Ascending aorta (tissue), 2 donors: ENCODE measurements at places on chromosomes 13 and 19. TPM values are rescaled to one million over a fixed set of nuclear protein-coding genes. Genes with fewer than 3 reads are reported as not detected.

- H3K4me3 ChIP-seq, result peak overlapping the region; percentile 62
- peak overlapping the region; percentile 97 for H3K27ac ChIP-seq
- no peaks in the 10 kb centered on the region for H3K27me3 ChIP-seq
- no peaks in the 10 kb centered on the region for H3K36me3 ChIP-seq
- DNase-seq, result no peak
These were observed 19.0 kb downstream of the NFIX start for GRCh38 chr19:13014101-13014920.

Gene ZNF610
- not detected for total RNA-seq

GRCh38 chr19:55086730-55087541, 11.3 kb downstream of the EPS8L1 start:
- peak; percentile 67 for DNase-seq
- no peak overlapping the region for H3K27ac ChIP-seq
- peak overlapping the region; percentile 56 for H3K4me3 ChIP-seq

DNA sequence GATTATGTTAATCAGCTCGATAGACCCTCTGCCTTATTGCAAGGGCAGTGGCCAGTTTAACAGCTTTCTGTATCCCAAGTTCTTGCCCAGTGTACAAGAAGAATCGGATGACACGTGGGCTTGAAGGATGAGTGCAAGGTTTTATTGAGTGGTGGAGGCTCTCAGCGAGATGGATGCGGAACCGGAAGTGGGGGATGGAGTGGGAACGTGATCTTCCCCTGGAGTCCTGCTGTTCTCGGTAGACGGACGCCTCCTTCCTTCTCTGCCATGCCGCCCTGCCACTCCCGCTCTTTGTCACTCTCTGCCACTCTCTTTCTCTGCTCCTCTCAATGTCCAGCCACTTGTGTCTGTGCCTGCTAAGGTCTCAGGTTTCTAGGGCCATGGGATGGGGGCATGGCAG, 21.0 kb downstream of the RFXAP start:
- H3K4me3 ChIP-seq, result no peak overlapping the region
- peaks cover 9% of the 10 kb centered on the region for H3K36me3 ChIP-seq
- no peak for DNase-seq
- no peaks in the 10 kb centered on the region for H3K4me1 ChIP-seq
- H3K27me3 ChIP-seq, result no peaks in the 10 kb centered on the region

Gene KCNRG
- 3.3 TPM for total RNA-seq

DNA sequence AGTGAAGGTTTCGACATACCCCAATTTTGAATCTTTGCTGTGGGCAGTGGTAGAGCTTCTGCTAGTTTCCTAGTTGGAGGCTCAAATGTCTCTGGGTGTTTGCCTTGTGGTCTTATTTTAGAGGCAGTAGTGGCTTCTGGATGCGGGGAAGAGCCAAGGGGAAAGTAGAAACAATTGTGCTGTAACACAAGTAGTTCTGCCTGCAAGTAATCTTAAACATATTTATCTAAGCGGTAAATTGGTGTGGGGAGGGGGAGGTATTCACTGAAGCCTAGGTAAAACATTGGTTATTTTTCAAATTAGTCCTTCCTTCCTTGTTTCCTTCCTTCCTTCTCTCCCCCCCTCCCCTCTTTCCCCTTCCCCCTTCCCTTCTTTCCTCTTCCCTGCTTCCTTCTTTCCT, at the start of gene PCDH20:
PCDH20 (minus strand) TSS at position 101 of the 400 bp plus-strand sequence. CDS start 691 bp downstream, outside the sequence.
- no peak for DNase-seq
- no peaks in the 10 kb centered on the region for H3K27me3 ChIP-seq
- peak within 1 kb of the TSS; percentile 50 for H3K4me3 ChIP-seq
- peaks cover 2% of the 10 kb centered on the region for H3K4me1 ChIP-seq
- H3K27ac ChIP-seq, result peak within 1 kb of the TSS; percentile 12

DNA sequence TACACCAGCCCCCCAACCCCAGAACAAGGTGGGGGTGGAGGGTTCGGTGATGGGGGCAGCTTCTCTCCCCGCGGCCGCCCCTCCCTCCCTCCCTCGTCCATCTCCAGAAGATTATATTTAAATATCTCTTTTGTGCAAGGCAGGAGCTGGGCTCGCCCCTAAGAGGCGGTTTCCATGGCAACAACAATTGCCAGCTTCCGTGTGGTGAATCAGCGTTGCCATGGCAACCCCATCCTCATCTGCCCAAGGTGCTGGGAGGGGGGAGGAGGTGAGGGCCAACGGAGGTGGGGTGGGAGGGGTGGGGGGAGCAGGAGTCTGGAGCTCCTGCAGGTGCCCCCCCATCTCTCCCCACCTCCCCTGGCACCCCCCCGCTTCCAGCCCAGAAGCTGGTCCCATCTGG, 46.4 kb downstream of the CELF5 start:
- H3K27me3 ChIP-seq, result peaks cover 14% of the 10 kb centered on the region
- DNase-seq, result no peak
- H3K27ac ChIP-seq, result no peak overlapping the region
- H3K4me3 ChIP-seq, result no peak overlapping the region
- no peaks in the 10 kb centered on the region for H3K36me3 ChIP-seq

Gene TMEM38A
- 0.75 TPM for total RNA-seq

- DNase-seq, result no peak
- no peak overlapping the region for H3K4me3 ChIP-seq
- no peak overlapping the region for H3K27ac ChIP-seq
- no peaks in the 10 kb centered on the region for H3K36me3 ChIP-seq
- H3K4me1 ChIP-seq, result no peaks in the 10 kb centered on the region
- H3K27me3 ChIP-seq, result no peaks in the 10 kb centered on the region
These were observed 128.7 kb downstream of the MAB21L1 start for GRCh38 chr13:35347679-35348205.

DNA sequence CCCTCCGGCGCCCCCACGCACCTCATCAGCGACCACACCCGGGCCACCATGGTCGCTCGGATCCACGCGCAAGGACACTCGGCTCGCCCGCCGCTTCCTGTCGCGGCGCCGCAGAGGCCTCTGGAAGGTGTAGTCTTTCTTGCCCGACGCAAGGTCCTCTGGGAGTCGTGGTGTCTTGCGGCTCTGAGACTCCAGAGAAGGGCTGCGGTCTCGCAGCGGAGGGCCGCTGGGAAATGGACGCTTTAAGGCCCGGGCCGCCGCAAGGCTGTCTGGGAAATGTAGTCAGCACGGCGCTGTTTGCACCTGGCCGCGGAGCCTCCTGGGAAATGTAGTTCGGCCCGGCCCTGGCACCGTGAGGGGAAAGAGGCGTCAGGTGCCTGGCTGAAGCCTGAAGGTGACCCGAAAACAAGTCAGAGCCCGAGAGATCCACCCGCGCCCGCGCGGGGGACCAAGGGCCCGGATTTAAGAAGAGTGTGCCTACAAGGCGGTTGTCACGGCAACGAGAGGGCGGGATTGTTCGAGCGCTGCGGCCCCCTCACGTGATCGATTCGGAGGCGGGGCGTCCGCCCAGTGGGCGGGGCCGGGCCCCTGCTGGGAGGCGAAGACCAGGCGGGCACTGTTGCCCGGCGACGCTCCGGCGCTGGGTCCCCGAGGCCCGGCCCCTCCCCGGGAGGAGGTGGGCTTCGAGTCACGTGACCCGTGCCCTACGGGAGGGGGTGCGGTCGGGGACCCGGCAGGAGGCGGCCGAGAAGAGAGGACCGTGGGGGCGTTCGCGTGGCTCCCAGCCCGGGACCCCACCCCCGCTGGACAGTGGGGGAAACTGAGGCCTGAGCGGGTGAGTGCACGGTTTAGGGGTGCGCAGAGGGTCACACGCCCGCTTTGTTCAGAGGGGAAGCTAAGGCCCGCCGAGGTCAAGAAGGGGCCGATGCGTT, at the start of the genes HSD11B1L and MICOS13:
HSD11B1L (plus strand) TSS at position 591 of the 932 bp plus-strand sequence. CDS start 3,806 bp downstream, outside the sequence.
MICOS13 (minus strand) TSS at position 80 of the 932 bp plus-strand sequence; CDS start at position 50, 30 bp downstream.
- H3K36me3 ChIP-seq, result no peaks in the 10 kb centered on the region
- DNase-seq, result peak; percentile 99
- H3K27ac ChIP-seq, result peak within 1 kb of the TSS; percentile 95

- H3K4me3 ChIP-seq, result no peak overlapping the region
- DNase-seq, result no peak
- no peaks in the 10 kb centered on the region for H3K36me3 ChIP-seq
- H3K4me1 ChIP-seq, result no peaks in the 10 kb centered on the region
- no peaks in the 10 kb centered on the region for H3K27me3 ChIP-seq
These were observed 62.9 kb upstream of the OXGR1 start for GRCh38 chr13:97057176-97057575.

Gene ZNF414
- total RNA-seq, result 189 TPM

DNA sequence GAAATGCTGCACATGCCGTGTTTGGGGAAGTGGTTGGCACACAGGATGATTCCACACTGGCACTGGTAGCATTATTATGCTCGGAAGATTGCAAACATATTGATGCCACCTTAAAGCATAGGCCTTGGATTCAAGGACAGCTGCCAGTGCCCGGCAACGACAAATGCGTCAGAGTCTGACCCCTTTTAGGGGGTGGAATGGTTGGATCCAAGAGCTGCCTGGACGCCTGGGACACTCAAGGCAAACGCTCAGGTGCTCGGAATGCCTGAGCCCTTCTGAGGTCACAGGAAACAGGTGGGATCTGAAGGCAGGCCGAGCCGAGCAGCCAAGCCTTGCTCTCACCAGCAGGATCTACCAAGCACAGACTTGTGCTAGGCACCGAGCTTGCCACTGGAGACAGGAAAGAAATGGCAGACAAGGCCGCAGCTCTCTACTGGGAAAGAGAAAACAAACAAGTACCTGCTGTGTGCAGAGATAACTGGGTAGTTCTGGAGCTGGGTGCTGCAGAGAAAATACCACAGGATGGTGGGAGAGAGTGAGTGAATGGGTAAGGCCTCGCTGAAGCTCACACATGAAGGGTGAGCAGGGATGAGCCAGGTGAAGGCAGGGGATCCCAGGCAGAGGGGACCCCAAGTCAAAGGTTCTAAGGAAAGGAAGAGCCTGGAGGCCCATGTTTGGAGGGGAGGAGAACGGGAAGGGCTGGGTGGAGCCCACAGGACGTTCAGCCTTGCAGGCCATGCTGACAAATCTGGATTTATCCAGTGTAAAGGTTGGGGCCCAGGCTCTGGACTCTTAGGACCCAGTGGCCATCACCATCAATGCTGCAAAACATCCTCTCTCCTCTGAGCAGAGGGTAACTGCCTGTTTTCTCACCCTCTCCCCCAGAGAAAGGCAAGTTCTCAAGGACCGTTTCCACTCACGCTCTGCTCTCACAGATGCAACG, 9.2 kb downstream of the RANBP3 start:
- peak overlapping the region; percentile 48 for H3K27ac ChIP-seq
- peak overlapping the region; percentile 24 for H3K4me3 ChIP-seq
- H3K4me1 ChIP-seq, result peaks cover 11% of the 10 kb centered on the region
- DNase-seq, result no peak

DNA sequence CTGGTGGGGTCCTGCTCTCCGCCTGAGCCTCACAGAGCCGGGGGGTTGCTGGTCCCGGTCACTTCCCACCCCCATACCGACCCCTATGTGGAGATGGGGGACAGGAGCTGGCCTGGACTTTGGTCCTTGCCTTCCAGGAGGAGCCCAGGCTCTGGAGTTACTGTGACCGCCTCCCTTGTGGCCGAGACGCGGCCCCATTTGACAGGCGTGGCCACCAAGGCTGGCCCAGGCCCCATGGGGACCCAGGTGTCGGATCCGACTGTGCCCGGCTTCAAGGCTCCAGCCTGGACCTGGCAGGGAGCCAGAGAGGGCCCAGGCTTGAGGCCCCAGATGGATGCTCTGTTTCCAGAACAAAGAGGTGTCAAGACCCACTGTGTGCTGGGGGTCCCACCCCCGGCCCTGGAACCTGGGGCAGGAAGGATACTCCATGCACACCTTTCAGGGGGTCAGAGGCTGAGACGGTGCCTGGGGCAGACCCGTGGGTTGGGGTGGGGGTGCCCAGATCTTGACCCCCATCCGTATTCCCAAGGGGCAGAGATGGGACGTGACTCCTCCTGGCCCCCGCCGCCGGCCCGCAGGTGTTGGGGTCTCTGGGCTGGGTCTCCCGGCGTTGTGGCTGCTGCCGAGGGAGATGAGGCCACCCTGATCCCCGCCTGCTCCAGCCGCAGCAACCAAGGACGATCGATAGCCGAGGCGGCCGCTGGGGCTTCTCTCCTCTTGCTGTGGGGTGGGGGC, 47.8 kb upstream of the TCF3 start:
- H3K4me1 ChIP-seq, result no peaks in the 10 kb centered on the region
- H3K4me3 ChIP-seq, result no peak overlapping the region
- H3K36me3 ChIP-seq, result no peaks in the 10 kb centered on the region
- H3K27ac ChIP-seq, result no peak overlapping the region
- H3K27me3 ChIP-seq, result peaks cover 8% of the 10 kb centered on the region

- no peaks in the 10 kb centered on the region for H3K27me3 ChIP-seq
- H3K36me3 ChIP-seq, result no peaks in the 10 kb centered on the region
- peaks cover 7% of the 10 kb centered on the region for H3K4me1 ChIP-seq
- H3K27ac ChIP-seq, result peak overlapping the region; percentile 88
- DNase-seq, result peak; percentile 23
- H3K4me3 ChIP-seq, result peak overlapping the region; percentile 62
These were observed 673 bp downstream of the TEAD2 start for GRCh38 chr19:49361438-49362047.
